ENCODE measurements at places on chromosomes 1 and 21.

GRCh38 chr1:168913711-168914463 lies 184.9 kb upstream of the DPT start:
- no peak for DNase-seq

DNA sequence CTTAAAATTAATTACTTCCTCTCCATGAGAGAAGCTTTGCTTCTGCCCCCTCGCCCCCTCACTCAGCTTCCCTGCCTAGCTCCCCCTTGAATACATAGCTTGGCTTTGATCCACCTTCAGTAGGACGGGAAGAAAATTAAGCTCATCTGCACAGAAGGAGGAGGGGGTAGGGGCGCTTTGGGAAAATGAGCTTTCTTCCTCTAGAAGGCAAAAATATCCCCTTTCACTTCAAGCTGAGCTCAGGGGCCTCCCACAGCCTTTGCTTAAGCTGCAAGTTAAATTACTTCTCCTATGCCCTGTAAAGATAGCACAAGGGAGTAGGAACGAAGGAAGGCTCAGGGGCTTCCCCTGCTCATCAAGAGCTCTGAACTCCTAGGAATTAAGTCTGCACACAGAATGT lies 65.2 kb upstream of the GOLT1A start:
- no peak for DNase-seq

DNA sequence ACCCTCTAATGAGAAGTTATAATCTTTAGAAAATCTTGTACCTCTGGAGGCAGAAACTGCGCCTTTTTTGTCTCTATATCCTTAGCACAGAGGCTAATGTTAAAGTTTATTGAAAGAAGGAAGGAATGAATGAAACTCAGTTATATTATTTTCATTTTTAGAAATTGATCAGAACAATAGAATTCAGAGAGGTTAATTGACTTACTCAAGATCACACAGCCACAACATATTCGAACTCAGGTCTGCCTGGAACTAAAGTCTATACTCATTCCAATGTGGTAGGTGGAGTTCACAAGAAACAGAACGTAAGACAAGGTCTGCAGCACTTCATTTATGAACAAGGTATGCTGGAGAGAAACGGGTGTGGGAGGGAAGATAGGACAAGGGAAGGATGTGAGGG lies 23.0 kb upstream of the ITPKB start:
- DNase-seq: no peak

DNA sequence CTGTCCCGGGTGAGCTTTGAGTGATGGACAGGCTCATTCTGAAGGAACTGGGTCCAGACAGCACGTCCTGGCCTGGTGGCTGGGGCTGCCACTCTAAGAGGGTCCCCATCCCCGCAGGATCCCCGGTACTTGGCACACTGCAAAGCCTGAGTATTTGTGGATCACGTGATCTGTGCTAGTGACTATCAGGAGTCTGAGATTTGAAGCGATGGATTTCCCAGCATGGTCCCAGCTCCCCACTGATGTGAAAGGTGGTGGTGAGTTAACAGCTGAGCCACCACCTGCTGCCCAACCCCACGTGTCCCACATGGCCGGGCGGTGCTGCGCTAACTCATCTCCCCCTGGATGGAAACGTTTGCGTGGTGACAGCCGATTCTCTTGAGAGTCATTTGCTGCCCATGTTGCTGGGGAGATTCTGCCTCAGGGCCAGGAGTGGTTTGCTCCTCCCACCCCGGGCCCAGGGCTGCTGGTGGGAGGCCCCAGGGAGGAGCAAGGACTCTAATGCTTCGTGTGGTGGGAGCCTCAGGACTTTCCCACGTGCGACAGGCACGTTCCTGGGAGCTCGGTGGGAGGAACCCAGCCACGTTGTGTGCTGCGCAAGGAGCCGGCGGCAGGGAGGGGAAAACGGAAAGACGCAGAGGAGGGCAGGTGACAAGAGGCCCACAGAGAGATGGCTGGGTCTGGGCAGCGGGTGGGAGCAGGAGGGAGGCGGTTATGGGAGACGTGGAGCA lies 15.1 kb downstream of the FAAP20 start:
- no peak for DNase-seq

- DNase-seq: no peak
Measured at GRCh38 chr1:3914911-3915310, 14.8 kb upstream of the C1orf174 start.

GRCh38 chr1:246157516-246157915 lies 349.6 kb downstream of the SMYD3 start:
- DNase-seq: no peak

DNA sequence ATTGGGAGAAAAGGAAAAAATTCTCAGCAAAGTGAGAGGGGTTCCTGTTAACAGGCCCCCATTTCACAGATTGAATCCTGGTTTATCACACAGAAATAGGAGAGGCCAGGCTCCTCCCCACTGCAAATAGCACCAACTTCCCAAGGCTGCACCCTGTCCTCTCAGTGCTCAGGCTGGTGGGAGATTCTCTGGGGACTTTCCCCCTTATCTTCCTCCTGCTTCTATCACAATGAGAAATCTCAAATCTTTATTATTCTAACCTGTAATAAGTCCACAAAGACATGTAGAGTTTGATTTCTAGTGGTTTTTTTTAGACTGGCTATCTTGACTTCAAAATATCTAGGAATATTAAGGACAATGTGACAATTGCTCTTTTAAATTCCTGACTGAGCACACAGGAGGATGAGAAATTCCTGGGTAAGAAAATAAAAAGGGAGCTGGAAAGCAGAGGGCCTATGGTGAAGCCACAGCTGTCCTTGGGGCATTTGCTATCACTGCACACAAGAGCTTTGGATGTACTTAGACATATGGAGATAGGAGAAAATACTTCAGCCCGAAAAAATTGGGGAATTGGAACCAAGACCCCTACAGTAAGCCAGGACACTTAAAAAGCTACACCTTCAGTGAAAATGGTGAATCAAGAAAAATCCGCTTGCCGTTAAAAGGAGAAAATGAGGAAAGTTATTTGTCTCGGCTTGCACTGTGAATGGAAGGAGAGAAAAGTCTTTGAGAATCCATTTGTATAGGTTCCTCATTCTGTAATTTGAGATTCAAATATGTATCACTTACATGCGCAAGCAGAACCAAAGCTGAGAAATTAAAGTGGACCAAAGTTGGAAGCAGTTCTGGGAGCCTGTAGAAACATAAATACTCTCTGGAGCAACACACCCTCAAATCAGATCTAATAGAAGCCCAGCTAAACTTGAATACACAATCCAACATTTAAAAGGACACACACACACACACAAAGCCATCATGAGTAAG lies 65.9 kb upstream of the C1orf105 start:
- DNase-seq: no peak

DNA sequence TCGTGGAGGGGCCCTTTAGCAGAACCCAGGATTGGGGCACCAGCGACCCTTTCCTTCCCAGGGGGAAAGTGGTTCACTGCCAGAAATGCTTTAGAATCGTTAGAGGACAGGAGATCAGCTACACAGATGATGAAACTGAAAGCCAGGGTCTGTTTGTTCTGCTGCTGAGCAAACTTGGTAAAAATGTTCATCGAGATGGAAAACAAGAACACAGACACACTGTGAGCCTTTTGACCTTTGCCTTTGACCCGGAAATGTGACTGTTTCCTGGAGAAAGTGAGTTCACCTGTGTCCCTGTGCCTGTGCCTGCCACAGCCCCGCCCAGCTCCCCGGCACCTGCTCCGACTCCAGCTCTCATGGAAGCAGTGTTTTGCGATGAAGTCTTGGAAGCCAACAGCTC lies 234.3 kb downstream of the CAMTA1 start:
- DNase-seq: no peak

GRCh38 chr1:213956295-213956770 lies 31.4 kb upstream of the PROX1 start:
- DNase-seq: no peak

DNA sequence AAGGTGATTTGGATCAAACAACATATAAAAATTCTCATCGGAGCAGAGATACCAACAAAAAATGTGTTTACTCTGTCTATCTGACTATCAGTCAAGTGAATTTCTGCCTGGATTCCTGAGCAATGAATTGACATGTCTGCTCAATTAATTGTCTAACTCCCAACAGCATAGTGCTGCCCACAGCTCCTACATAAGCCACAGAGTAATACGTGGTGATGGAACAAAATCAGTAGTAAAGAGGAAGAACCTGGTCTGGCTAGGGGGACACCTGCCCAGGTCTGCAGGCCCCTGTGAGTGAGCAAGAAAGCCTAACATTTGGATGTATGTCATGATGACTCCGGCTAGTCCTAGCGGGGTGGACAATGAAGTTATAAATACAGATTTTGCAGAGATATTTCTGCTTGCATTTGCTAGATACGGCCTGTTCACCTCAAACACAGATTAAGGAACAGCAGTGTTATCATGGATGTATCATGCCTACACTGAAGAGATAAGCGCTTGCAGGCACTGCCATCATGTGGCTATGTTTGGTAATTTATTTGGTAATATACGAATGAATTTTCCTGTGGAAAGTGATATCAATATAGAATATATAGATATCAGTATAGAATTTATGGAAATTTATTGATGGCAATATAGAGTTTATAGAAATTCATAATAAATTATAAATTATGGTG lies 69.6 kb upstream of the LRRC8B start:
- DNase-seq: peak; percentile 4

- peak; percentile 50 for DNase-seq
Measured at GRCh38 chr1:210792250-210793102, 341.5 kb downstream of the KCNH1 start.

GRCh38 chr1:200891774-200892157 lies 2.9 kb upstream of the INAVA start:
- no peak for DNase-seq

DNA sequence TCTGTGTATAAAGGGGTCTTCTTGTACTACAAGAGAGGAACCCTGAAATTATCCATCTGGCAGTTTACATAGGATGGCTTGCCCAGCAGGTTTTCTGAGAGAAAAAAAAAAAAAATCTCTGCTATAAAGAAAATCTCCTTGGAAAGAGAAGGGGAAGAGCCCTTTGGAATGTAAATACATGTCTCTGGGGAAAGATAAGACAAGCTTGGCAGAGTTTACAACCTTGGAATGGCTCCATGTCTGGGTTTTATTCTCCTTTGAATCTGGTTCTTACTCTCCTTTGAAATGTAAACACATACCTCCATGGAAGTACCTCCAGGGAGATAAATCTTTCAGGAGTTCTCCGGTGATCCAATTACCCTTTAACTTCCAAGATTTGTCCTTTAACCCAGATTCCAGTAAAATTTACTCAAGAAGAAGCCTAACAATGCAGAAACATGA lies 45.1 kb upstream of the DNAH14 start:
- DNase-seq: no peak

All from AG09309 (cell line).